ENCODE measurements at places on chromosomes 7 and 10.

- DNase-seq, result no peak
Observed at GRCh38 chr7:4621396-4621795, 60.7 kb upstream of the FOXK1 start.

- no peak for DNase-seq
Observed at GRCh38 chr7:158021836-158022235, 565.8 kb downstream of the PTPRN2 start.

- DNase-seq, result no peak
Observed at GRCh38 chr7:94630855-94631254, 25.1 kb downstream of the SGCE start.

- no peak for DNase-seq
Observed at GRCh38 chr10:125157505-125157904, 2.9 kb downstream of the CTBP2 start.

DNA sequence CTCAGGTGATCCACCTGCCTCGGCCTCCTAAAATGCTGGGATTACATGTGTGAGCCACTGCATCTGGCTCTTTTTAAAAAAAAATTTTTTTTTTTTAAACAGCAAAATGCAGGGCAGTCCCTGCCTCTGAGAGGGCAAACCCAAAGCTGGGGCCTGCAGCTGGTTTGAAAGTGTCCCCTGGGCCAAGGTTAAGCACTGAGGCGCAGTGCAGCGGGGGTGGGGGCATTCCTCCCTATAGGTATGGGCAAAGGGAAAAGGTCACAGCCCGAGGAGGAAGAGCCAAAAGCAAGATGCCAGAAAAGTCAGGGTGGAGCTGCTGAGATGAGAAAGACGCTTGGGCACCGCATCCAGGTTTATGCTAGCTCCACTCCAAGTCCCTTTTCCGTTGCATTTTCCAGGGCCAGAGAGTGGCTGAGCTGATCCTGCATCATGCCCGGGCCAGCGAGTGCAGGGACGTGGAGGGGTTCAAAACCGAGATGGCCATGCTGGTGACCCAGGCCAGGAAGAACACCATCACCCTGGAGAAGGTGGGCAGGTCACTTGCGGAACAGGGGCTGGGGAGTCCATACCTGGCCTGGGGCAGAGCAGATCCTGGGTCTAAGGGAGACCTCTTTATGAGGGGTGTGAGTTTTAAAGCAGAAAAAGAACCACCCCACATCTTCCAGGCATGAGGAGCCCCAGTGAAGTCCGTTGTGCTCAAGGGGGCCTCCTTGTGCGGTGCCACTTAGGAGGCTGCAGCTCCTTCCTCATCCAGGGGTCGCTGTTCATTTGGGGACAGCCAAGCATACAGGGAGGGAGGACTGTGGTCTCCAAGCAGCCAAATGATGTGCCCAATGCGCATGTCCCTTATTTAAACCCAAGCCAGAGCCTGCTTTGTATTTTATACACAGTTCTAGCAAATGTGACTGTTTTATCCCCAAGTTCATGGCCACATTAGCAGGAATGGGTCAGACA is 7.0 kb upstream of the NDUFB2 start:
- no peak for DNase-seq

DNA sequence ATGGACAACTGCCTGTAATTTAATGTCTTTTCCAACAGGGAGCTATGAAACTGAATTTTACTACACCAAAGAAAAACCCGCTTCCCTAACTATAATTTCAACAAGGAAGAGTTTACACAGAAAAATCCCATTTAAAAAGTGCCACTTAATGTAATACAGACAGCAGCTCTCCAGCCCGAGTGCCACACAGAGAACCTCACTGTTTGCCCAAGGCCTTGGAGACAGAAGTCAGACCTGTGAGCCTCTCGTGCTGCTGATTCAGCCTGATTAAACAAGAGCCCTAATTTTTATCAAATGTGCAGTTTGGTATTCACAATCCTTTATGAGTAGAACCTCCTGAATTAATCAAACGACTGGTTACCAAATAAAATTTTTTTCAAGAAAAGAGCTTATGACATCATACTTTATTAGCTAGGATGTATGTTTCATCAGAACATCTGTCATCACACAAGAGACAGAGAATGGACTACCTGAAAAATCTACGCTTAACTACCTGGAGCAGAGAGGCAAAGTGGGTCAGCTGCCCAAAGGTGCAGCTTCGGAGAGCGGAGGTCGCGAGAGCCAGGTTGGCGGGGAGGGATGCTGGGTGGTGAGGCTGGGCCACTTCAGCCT is 543.6 kb downstream of the SDK1 start:
- no peak for DNase-seq

- DNase-seq, result peak; percentile 47
Observed at GRCh38 chr7:23230641-23231101, 15.9 kb upstream of the GPNMB start.

DNA sequence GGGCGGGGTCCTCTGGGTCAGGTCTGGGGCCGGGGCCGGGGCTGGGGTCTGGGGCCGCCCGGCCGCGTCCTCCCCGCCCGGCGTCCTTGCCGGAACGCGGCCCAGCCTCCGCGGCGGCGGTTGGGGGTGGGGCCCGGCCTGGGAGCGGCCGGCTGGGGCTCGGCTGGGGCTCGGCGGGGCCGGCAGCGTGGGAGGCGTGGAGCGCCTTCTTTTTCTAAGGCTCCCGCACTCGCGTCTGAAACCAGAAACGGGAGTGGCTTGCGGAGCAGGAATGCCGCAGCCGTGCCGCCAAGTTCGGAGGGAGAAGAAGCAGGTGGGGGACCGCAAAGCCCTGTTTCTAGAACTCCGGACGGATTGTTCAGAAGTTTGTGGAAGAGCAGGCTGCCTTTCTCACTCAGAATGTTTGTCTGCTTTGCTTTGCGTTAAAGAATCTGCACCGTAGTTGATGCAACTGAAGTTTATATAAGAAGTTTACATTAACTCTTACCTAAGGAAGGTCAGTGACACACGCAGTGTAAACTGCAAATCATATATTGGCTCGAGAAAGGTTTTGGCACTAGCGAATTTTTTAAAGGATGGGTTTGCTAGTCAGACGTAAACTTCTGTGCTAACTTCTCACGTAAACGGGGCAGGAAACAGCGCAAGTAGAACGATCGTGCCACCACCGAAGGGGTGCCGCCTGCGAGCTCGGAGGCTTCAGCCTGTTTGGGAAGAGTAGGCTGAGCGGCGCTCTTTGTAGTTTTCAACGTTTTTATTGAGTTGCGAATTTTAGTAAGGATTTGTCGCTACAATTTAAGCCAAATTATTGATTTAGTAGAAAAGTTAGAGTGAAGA is 729 bp downstream of the DNAJB6 start:
- no peak for DNase-seq

GRCh38 chr7:24932815-24933214 is 47.2 kb downstream of the OSBPL3 start:
- DNase-seq, result no peak

- no peak for DNase-seq
Observed at GRCh38 chr7:22278660-22279059, 78.3 kb downstream of the RAPGEF5 start.

DNA sequence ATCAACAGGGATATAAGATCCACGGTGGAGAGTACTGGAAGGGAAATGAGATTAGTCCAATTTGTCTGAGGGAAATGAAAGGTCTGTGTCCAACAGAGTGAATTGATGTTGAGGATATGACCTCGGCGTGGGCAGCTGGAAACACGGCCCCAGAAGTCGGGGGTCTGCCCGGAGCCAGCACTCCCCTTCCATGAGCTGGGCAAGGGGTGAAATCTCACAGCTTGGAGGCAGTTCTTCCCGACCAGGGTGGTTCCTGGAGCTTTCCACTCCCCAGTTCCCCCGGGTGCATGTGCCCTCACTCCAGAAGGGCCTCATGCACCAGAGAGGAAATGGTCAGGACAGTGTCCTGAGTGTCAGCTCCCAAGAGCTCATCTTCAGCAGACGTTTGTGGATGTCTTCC is 264.7 kb upstream of the PPP2R2D start:
- DNase-seq, result no peak

DNA sequence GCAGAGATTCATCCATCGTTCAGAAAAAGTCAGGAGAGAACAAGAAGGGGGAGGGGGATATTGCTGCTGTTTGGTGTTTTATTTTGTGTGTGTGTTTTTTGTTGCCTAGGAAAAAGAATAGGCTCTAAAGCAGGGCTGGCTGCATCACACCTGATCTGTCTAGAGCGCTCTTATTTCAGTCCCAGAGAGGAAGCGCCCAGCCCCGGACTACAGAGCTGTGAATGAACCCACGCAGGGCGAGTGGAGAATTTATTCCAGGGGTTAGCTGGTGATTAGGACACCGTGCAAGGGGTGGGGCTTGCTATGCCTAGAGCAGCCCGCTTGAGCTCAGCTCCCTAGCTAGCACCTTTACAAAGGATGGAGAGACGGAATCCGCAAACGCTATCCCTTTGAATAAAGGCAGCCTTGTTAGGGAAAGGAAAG is 621 bp upstream of the FAM13C start:
- peak; percentile 67 for DNase-seq

- DNase-seq, result no peak
Observed at GRCh38 chr10:76885816-76886215, 751.8 kb downstream of the KCNMA1 start.

GRCh38 chr10:23469596-23470237 is 30.8 kb downstream of the OTUD1 start:
- no peak for DNase-seq

DNA sequence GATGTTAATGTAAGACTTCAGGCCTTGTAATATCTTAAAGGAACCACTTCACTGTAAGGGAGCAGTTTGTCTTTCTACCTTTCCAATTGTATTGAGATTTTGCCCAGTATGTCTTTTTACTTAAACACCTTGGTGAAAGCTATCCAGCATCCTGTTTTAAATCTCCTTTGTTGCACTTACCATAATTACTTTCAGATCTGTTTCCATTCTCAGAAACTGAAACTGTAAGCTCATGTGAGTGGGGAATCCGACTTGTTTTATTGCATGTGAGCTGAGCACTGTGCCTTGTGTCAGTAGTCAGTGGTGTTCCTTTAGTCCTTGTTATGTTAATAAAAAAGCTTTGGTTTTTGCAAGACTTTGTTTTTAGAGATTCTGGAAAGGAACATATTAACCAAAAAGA is 42.2 kb downstream of the BMPR1A start:
- DNase-seq, result no peak
